Tibial nerve (tissue), 4 donors: ENCODE measurements at places on chromosomes 1 and 21. TPM values are rescaled to one million over a fixed set of nuclear protein-coding genes. Genes with fewer than 3 reads are reported as not detected.

DNA sequence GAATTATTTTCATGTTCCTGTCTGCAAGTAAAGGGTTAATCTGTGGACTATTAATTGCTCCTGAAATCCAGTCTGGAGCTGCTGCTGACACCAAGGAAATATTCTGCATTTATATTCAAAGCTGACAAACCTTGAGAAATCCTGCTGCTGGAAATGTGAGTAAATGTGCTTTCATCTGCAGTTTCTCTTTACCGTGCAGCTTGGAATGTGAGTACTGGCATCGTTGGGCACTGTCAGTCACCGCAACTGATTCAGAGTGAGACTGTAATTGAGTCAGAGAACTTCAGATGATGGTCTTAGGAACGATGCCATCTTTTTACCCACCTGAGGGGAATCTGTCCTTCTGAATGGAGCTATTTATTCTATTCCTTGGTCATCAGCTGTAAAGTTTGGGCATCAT, 420.6 kb downstream of the SIPA1L2 start:
- no peaks in the 10 kb centered on the region for H3K36me3 ChIP-seq
- H3K27me3 ChIP-seq, result no peaks in the 10 kb centered on the region
- H3K27ac ChIP-seq, result no peak overlapping the region
- no peaks in the 10 kb centered on the region for H3K4me1 ChIP-seq
- no peak overlapping the region for H3K4me3 ChIP-seq
- no peak for DNase-seq

The NME7 gene
- total RNA-seq, result 25.1 TPM

DNA sequence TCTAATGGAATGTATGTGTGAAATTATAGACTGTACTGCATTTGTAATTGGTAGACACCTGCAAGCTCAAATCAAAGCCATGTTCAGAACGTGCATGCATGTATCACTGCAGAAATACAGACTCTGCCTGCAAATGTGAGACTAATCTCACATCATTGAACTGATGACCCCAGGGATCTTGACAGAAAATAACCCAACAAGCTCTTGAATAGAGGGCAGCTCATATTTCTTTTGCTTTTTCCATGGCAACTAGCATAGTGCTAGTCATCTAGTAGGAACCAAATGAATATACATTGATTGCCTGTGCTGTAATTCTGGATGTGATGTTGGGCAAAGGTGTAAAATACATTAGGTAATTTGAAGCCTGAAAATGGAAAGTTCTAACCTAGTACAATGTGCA, 62.4 kb downstream of the PTPRC start:
- no peaks in the 10 kb centered on the region for H3K36me3 ChIP-seq
- H3K4me1 ChIP-seq, result no peaks in the 10 kb centered on the region
- H3K4me3 ChIP-seq, result no peak overlapping the region
- no peak overlapping the region for H3K27ac ChIP-seq

The RUNX3 gene
- 0.22 TPM for total RNA-seq

- no peaks in the 10 kb centered on the region for H3K36me3 ChIP-seq
- no peaks in the 10 kb centered on the region for H3K4me1 ChIP-seq
- H3K4me3 ChIP-seq, result no peak overlapping the region
- no peaks in the 10 kb centered on the region for H3K27me3 ChIP-seq
Measured at GRCh38 chr1:115982400-115982799, 6.1 kb downstream of the SLC22A15 start.

DNA sequence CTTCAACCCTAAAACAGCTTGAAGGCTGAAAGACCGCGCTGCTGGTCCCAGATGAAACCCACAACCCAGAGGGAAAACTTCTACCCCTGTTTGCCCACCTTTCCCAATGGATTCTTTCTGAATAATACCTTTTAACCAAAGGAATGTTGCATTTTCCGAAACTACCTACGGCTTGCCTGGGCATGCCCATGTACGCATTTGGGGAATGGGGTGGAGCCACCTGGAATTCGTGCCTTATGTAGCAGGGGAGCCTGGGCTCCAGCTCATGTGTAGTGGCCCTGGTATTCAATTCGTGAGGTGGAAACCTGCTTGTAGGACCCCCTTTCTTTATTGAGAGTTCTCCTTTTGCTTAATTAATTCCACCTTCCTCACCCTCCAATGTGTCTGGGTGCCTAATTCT, 256.6 kb upstream of the RGS18 start:
- H3K4me3 ChIP-seq, result no peak overlapping the region
- H3K27ac ChIP-seq, result no peak overlapping the region
- no peaks in the 10 kb centered on the region for H3K27me3 ChIP-seq
- H3K4me1 ChIP-seq, result no peaks in the 10 kb centered on the region

The ZBTB8A gene
- total RNA-seq, result 10.3 TPM

DNA sequence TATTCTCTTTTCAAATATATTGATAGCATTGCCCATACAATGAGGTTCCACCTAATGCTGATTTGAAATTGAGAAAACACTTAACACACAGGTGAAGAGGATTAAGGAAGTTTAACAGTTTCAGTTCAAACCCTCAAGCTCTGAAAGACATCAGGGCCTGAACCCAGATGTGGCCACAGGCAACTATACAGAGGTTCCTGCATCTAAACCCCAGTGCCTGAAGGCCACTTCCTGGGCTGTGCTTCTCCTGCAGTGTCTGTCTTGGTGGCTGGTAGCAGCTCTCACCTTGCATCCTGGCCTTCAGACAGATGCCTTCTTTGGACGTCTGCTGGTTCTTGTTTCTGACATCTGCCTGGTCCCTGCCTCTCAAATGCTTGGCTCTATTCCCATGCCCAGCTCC, 25.1 kb upstream of the NGF start:
- no peak for DNase-seq
- no peak overlapping the region for H3K27ac ChIP-seq
- no peaks in the 10 kb centered on the region for H3K27me3 ChIP-seq

GRCh38 chr1:114092186-114093062, 61.2 kb downstream of the SYT6 start:
- H3K4me3 ChIP-seq, result no peak overlapping the region
- H3K4me1 ChIP-seq, result no peaks in the 10 kb centered on the region
- H3K36me3 ChIP-seq, result no peaks in the 10 kb centered on the region
- no peak for DNase-seq

- H3K4me1 ChIP-seq, result no peaks in the 10 kb centered on the region
- no peaks in the 10 kb centered on the region for H3K27me3 ChIP-seq
- no peak overlapping the region for H3K4me3 ChIP-seq
- H3K27ac ChIP-seq, result no peak overlapping the region
Measured at GRCh38 chr1:51147394-51147793, 45.4 kb downstream of the C1orf185 start.

DNA sequence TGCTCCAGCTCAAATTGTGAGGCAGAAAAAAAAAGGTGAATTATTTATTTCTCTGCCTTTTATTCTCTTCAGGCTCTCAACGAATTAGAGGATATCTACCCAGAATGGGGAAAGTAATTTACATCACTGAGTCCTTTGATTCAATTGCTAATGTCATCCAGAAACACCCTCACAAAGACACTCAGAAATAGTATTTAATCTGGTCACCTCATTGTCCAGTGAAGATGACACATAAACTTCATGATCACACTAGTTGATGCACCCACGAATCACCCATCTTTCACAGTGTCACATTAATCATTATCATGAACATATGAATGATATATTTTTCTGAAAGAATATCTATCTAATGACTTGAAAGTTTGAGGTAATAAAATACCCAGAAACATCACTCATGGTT, 868.5 kb downstream of the BRINP3 start:
- no peaks in the 10 kb centered on the region for H3K27me3 ChIP-seq
- no peak overlapping the region for H3K27ac ChIP-seq
- H3K4me3 ChIP-seq, result no peak overlapping the region

- no peak overlapping the region for H3K4me3 ChIP-seq
- H3K27me3 ChIP-seq, result no peaks in the 10 kb centered on the region
- H3K27ac ChIP-seq, result peak overlapping the region; percentile 20
- H3K4me1 ChIP-seq, result peaks cover 47% of the 10 kb centered on the region
- DNase-seq, result no peak
Measured at GRCh38 chr1:234540404-234540762, 61.4 kb upstream of the TARBP1 start.

DNA sequence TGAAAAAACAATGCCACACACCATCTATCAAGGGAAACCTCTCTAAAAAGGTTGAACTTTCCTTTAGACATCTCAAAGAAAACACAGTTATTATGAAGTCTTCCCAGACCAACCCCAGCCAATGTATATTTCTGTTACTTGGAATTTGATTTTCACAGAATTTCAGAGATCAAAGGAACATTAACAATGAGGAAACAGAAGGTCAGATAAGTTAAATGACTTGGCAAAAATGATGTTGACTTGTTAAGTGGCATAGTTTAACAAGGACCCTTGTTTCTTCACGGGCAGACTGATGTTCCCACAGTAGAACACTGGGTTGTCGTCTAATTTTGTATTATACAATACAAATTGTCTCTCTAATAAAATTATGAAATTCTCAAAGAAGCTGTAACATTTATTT, 29.0 kb downstream of the NME7 start:
- H3K4me1 ChIP-seq, result no peaks in the 10 kb centered on the region
- DNase-seq, result no peak
- H3K4me3 ChIP-seq, result no peak overlapping the region
- no peaks in the 10 kb centered on the region for H3K27me3 ChIP-seq
- H3K27ac ChIP-seq, result no peak overlapping the region

- no peaks in the 10 kb centered on the region for H3K27me3 ChIP-seq
- H3K4me1 ChIP-seq, result no peaks in the 10 kb centered on the region
- H3K36me3 ChIP-seq, result no peaks in the 10 kb centered on the region
- no peak overlapping the region for H3K4me3 ChIP-seq
- DNase-seq, result peak; percentile 67
Measured at GRCh38 chr1:197441999-197442414, 174.0 kb downstream of the CRB1 start.

DNA sequence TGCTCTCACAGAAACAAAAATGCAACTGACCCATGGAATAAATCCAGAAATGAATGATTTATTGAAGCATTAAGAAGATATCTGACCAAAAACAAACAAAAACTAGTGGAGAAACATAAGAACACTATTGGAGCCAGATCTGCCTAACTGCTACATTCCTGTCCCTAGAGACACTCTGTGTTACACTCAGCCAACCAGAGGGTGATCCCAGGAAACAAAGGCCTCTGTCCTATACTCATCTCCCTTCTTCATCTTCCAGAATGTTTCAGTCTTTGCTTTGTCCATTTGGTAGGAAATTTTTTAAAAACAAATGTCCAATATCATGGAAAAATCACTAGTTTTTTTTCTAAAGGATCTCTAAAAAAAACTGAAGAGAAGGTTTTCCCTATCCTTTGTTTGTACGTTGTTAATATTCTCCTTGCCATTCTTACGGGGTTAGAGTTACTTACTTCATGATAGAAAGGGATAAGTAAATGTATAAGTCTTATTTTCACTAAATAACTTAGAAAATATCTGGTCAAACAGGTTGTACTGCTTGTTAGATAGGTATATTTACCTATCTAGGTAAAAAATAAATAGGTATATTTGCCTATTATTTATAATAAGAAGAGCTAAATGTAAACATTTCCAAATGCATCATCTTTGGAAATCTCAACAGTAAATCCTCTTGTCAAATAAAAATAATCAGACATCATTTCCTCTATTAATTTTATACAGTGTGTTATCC, 59.1 kb downstream of the NME7 start:
- H3K4me1 ChIP-seq, result no peaks in the 10 kb centered on the region
- no peak for DNase-seq
- H3K4me3 ChIP-seq, result no peak overlapping the region
- H3K36me3 ChIP-seq, result peaks cover 43% of the 10 kb centered on the region
- H3K27me3 ChIP-seq, result no peaks in the 10 kb centered on the region

DNA sequence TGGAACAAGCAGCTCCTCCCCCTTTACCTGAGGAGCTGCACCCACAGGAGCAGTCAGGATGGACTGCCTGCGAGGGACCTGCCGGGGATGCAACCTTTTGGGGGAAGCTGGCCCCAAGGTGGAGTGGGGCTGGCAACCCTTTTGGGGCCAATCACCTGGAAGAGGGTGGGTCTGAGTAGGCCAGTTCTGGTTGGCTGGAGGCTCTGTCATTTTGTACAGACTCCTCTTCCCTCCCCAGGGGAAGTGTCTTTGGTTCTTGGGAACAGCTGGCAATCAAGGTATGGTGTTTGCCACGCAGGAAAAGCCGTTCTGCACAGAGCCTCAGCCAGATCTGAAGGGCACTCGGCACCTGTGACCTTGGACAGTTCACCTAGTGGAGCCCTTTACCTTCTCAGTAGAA, 280 bp upstream of the A3GALT2 start:
- peak overlapping the region; percentile 7 for H3K27ac ChIP-seq
- H3K36me3 ChIP-seq, result peaks cover 45% of the 10 kb centered on the region
- no peaks in the 10 kb centered on the region for H3K27me3 ChIP-seq
- peaks cover 5% of the 10 kb centered on the region for H3K4me1 ChIP-seq
- H3K4me3 ChIP-seq, result no peak overlapping the region
- no peak for DNase-seq

DNA sequence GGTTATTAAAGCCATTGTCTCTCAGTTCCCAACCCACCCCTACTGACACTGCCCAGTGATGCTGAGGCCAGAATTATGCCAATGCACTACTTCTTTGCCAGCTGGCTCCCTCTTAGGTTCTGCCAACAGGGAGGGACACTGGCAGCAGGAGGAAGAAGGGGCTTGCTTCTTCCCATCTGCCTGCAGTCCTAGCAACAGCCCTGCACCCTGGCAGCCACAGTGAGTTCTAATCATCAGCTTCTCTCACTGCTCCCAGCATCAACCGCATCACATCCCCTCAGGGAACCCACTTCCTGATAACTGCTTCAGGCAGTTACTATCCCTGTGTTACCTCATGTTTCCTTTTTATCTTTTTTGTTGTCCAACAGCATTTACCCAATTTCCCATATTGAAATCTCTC, 86.2 kb downstream of the UBR4 start:
- no peak for DNase-seq
- no peaks in the 10 kb centered on the region for H3K27me3 ChIP-seq
- H3K36me3 ChIP-seq, result peaks cover 69% of the 10 kb centered on the region
- no peaks in the 10 kb centered on the region for H3K4me1 ChIP-seq
- no peak overlapping the region for H3K4me3 ChIP-seq
- no peak overlapping the region for H3K27ac ChIP-seq

GRCh38 chr1:225735252-225736149, 42.1 kb upstream of the SRP9 start:
- peak; percentile 62 for DNase-seq
- H3K27ac ChIP-seq, result no peak overlapping the region
- H3K4me1 ChIP-seq, result peaks cover 13% of the 10 kb centered on the region

- H3K27me3 ChIP-seq, result no peaks in the 10 kb centered on the region
- H3K4me1 ChIP-seq, result peaks cover 81% of the 10 kb centered on the region
- no peaks in the 10 kb centered on the region for H3K36me3 ChIP-seq
Measured at GRCh38 chr1:206699626-206700025, 14.9 kb downstream of the MAPKAPK2 start.

The ADORA1 gene
- 1.0 TPM for total RNA-seq
